ENCODE measurements at places on chromosomes 12 and 14.

DNA sequence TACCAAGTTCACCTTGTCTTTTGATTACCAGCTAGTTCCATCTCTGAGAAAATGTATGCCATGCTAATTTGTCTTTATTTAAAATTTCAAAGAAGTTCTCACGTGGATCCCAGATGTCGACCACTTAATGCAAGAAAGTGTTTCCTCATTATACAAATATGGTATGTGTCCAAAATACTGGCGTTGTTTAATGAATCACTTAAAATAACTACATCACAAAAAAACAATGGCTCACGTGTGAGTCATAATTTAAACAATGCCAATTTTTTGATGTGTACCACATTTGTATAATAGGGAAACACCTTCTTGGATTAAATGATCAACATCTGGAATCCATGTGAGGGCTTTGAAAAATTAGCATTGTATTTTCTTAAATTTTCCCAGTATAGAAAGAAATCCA is 40.8 kb downstream of the DBX2 start:
- DNase-seq, result no peak

GRCh38 chr14:93648440-93649168 is 139.7 kb downstream of the PRIMA1 start:
- peak; percentile 76 for DNase-seq

DNA sequence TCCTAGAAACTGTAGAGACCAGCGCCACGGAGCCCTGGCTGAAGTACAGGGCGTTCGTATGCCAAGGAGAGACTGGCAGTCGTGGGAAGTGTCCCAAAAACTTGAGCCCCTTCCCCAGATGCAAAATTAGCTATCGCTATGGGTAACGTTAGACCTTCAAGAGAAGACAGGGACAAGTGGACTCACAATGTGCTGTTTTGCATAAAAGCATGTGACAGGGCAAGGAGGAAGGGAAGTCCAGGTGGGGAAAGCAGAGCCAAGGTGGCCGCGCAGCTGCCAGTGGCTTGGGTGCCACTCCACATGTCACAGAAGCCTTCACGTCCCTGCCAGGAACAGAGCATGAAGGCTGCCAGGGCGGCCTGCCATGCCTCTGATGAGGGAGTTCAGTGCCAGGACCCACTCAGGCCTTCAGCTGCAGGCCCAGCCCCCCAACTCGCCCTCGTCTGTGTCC is 61.2 kb upstream of the DYNC1H1 start:
- no peak for DNase-seq

DNA sequence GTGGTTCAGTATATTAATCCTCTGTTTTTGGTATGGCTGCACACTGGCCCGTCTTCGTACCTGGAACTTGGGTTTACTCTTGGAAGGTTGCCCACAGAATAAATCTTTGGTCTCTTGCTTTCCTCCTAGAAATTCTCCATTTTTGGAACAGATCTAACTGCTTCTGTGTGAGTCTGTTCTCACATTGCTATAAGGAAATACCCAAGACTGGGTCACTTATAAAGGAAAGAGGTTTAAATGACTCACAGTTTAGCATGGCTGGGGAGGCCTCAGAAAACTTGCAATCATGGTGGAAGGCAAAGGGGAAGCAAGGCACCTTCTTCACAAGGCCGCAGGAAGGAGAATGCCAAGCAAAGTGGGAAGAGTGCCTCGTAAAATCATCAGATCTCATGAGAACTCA is 407.8 kb upstream of the PDE3A start:
- no peak for DNase-seq

GRCh38 chr14:26204728-26205479 is 392.9 kb downstream of the NOVA1 start:
- DNase-seq, result peak; percentile 87

- DNase-seq, result no peak
Observed at GRCh38 chr12:132941336-132941954, 14.7 kb downstream of the ZNF605 start.

- DNase-seq, result no peak
Observed at GRCh38 chr12:45626965-45627364, 102.5 kb upstream of the ARID2 start.

DNA sequence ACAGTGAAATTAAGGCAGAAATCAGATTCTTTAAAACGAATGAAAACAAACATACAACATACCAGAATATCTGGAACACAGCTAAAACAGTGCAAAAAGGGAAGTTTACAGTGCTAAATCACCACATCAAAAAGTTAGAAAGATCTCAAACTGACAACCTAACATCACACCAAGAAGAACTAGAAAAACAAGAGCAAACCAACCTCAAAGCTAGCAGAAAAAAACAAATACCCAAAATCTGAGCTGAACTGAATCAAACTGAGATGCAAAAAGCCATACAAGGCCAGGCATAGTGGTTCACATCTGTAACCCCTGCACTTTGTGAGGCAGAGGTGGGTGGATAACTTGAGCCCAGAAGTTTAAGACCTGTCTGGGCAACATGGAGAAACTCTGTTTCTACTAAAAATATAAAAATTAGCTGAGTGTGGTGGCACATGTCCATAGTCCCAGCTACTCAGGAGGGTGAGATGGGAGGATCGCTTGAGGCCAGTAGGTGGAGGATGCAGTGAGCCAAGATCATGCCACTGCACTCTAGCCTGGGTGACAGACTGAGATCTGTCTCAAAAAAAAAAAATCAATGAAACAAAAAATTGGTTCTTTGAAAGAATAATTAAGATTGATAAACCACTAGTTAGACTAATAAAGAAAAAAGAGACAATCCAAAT is 33.2 kb upstream of the LDHB start:
- DNase-seq, result no peak

DNA sequence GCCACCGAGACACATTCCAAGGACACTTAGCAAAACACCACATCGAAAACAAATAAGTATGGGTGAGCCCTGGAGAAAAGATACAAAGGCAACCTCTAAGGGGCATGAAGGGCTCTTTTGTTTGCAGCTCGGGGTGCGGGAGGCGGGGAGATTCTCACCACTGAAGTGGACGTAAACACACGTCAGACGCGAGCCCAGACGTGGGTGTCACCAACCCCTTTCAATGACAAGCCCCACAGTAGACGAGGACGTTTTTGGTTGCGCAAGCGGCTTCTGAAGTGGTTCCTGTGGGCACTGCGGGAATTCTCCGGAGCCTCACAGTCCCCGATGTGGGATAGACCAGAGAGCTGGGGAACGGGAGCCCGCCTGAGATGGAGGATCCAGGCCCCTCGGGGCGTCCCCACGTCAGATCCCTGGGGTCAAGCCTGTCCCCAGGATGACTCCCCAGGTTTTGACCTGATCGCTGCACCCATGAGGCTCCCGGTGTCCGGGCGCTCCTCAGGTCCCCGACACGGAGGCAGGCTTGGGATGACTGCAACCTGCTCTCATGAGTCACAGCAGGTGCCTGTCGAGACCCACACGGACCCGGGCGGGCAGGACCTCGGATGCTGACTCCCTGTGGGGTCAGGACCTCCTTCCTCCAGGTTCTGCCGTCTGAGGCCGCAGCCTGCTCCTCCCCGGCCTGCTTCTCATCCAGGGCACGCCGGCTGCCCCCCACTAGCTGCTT is 20.3 kb upstream of the ADGRD1 start:
- no peak for DNase-seq

DNA sequence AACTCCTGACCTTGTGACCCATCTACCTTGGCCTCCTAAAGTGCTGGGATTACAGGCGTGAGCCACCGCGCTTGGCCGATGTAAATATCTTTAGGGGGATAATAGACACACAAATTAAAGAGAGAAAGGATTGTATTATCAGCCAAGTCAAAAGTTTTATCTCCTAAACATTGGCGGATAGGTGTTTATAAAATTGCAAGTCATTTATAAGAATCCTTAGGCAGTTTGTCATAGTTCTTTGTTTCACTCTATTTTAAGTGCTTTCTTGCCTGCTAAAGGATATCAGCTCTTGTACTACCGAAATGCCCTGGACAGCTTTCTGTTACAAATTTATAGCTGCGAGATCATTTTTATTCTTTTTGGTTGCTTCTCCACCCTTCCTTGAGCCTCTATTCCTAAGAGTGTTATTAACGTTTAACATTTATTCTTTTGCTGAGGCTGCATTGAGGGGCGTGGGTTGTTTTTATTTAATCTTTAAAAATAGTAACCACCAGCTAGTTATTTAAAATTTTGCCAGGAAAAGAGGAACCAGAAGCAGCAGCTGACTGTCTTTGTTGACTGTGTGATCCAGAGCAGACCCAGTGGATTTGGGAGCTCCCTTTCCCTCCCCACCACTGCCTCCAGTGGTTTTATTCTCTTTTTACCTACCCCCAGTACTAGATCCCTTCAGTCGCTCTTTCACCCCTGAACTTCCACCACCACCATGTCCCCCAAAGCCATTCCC is 106.4 kb downstream of the DIP2B start:
- DNase-seq, result no peak

- no peak for DNase-seq
Observed at GRCh38 chr12:69655616-69656340, 43.3 kb downstream of the BEST3 start.

- DNase-seq, result no peak
Observed at GRCh38 chr14:63642656-63643382, 1.1 kb upstream of the WDR89 start.

GRCh38 chr12:131753757-131754156 is 42.9 kb downstream of the SFSWAP start:
- no peak for DNase-seq

GRCh38 chr14:64963611-64964010 is 8.5 kb downstream of the RAB15 start:
- peak; percentile 16 for DNase-seq

DNA sequence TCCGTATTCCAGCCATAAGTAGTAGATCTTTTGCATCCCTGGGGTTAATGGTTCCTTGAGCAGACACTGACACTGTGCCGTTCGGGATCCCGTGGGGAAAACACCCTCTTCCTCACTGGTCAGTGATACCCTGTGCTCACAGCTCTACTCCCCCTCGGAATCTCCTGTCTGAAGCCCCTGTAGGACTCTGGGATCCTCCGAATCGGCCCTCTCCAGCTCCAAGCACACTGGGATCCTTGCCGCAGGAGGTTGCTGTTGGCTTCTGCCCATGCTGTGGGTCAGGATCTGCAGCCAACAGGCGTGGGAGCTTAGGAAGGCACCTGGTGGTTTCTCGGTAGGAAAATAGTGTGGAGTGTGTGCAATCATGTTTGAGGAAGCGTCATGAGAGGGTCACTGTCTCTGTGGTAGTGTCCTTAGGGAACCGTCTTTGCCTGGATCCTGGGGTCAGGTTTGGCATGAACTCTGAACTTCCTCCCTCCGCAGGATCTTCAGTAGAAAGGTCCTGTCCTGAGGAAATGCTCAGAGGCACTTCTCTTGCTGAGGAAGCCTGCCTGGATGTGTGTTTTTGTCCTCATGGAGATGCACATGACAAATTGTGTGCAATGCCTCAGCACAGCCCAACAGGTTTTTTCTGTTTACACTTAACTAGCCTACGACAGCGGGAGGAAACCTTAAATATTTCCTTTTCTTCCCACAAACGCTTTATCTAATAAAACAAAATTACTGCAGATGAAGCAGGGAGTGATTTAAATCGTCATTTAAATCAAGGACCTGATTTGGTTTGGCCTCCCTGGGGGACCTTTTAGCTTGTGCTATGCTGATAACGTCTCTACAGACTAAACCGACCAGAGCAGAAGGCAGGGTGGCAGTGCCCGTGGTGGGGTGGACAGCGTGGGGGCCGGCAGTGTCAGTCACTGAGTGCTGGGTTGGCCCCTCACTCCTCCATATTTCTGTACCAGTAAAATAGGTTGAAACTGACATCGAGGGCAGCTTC is 18.7 kb downstream of the FBXL14 start:
- no peak for DNase-seq

GRCh38 chr14:51929166-51929565 is 60.2 kb upstream of the RTRAF start:
- no peak for DNase-seq

DNA sequence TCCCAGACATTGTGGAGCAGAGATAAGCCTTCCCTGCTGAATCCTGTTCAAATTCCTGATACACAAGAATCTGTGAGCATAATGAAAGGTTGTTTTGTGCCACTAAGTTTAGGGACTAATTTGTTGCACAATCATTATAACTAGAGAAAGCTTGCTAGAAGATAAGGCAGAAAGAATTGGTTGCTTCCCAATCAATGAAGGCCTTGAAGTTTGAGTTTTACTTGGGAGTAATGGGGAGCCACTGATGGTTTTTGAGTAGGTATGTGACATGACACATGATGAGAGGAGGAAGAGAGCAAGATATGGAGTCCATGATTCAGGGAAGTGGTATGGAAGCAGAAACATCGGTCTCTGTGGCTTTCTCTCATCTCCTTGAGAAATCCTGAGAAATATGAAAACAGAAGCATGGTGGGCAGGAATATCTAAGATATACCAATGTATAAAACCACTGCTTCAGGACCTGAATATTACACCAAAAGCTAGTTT is 13.3 kb upstream of the TCP11L2 start:
- DNase-seq, result no peak

DNA sequence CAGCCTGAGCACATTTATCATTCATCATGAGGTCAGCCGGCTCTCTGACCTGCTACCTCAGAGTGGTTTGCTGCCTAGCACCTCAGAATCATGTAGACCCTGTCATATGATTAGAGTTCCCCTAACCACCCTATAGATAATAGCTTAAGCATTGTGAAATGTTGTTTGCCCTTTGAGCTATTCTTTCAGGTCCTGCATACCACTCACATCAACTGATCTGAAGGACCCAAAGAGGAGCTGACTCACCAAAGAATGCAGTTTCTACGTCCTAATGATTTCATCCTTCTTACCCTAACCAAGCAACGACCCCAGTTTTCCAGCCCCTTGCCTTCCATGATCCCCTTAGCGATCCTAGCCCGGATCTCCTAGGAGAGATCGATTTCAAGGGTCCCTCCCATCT is 527.9 kb downstream of the SOX5 start:
- no peak for DNase-seq

- no peak for DNase-seq
Observed at GRCh38 chr12:116545936-116546335, 13.2 kb upstream of the MAP1LC3B2 start.

DNA sequence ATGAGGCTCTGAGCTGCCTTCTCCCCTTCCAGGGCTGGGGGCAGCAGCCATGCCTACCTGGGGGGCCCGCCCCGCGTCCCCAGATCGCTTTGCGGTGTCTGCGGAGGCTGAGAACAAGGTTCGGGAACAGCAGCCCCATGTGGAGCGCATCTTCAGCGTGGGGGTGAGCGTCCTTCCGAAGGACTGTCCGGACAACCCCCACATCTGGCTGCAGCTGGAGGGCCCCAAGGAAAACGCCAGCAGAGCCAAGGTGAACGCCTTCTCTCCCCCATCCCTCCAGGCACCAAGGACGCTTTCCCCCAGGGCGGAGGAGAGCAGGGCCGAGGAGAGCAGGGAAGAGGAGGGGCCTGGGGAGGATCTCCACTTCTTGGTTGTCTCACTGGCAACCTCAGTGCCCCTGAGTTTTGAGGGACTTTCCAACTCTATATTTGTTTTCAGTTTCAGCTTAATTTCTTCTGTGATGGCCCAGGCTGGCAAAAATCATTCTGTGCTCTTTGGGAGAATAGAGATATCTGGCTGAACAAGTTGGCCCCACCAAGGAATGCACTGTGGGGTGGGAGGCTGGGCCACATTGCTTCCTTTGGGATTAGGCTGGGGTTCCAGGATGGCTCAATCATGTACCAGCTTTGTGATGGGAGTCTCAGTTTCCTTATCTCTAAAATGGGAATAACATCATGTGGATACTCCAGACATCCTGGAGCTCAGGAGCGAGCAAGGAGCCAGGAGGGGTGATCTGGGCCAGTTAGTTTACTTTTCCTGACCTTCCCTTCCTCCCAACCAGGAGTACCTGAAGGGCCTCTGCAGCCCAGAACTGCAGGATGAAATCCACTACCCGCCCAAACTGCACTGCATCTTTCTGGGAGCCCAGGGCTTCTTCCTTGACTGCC is 1.2 kb downstream of the KHNYN start:
- no peak for DNase-seq
